Activated CD8-positive, alpha-beta memory T cell treated with anti-CD3 and anti-CD28 coated beads for 36 hours (primary cell): ENCODE measurements at places on chromosomes 6 and 20. TPM values are rescaled to one million over a fixed set of nuclear protein-coding genes. Genes with fewer than 3 reads are reported as not detected.

The CD83 gene
- total RNA-seq = 45.6 TPM

The SNRPB2 gene
- 119 TPM for total RNA-seq

The PPP1R14C gene
- 1.1 TPM for total RNA-seq

The SLC35F1 gene
- not detected for total RNA-seq

The BPIFA1 gene
- total RNA-seq = not detected

The TAAR2 gene
- not detected for total RNA-seq

The PERP gene
- total RNA-seq = 10.0 TPM

The AIF1 gene
- 53.8 TPM for total RNA-seq

The HDGFL1 gene
- not detected for total RNA-seq

The KCNK15 gene
- total RNA-seq = 0.27 TPM

The BHLHE23 gene
- total RNA-seq = not detected

The ID4 gene
- not detected for total RNA-seq

The PACRG gene
- not detected for total RNA-seq

The MMP24 gene
- 0.04 TPM for total RNA-seq

The MUCL3 gene
- total RNA-seq = not detected

The TRMT6 gene
- total RNA-seq = 36.3 TPM

The TFAP2A gene
- total RNA-seq = not detected

The SNPH gene
- 1.9 TPM for total RNA-seq

The STMND1 gene
- not detected for total RNA-seq

The GRM1 gene
- total RNA-seq = not detected

The RHAG gene
- not detected for total RNA-seq

The DACT2 gene
- not detected for total RNA-seq

The DYNLT2 gene
- 2.1 TPM for total RNA-seq

The HLA-DQB1 gene
- total RNA-seq = 11.6 TPM

The SLC4A11 gene
- 4.0 TPM for total RNA-seq

The SIGLEC1 gene
- not detected for total RNA-seq

The TNFRSF6B gene
- total RNA-seq = not detected

The POU3F2 gene
- total RNA-seq = not detected

The RBM24 gene
- total RNA-seq = not detected

The LAMA5 gene
- 0.30 TPM for total RNA-seq

The ACOT13 gene
- total RNA-seq = 24.3 TPM

The ZFP57 gene
- 10.9 TPM for total RNA-seq

The PRIM2 gene
- 36.0 TPM for total RNA-seq

The ERVFRD-1 gene
- total RNA-seq = not detected

The HLA-DQA2 gene
- total RNA-seq = 0.48 TPM

The HCK gene
- total RNA-seq = not detected

The BANF2 gene
- total RNA-seq = not detected

The OR2B6 gene
- total RNA-seq = not detected

The MYCT1 gene
- total RNA-seq = not detected

The ULBP1 gene
- total RNA-seq = 1.1 TPM

The ZFAND3 gene
- 29.3 TPM for total RNA-seq

The BLTP3A gene
- 19.9 TPM for total RNA-seq

The ENPP4 gene
- total RNA-seq = 12.6 TPM

The SGK2 gene
- not detected for total RNA-seq

The RALGAPA2 gene
- 15.1 TPM for total RNA-seq

The AMD1 gene
- total RNA-seq = 102 TPM

The ZSCAN16 gene
- 4.5 TPM for total RNA-seq

The APOM gene
- total RNA-seq = 1.9 TPM

The RSPH4A gene
- 0.08 TPM for total RNA-seq

The ALDH8A1 gene
- 0.91 TPM for total RNA-seq

The OR2J3 gene
- not detected for total RNA-seq

The MAFB gene
- 0.04 TPM for total RNA-seq

The ECHDC1 gene
- 72.9 TPM for total RNA-seq

The MLIP gene
- total RNA-seq = not detected

The ANKRD66 gene
- total RNA-seq = not detected

The PPP1R16B gene
- 164 TPM for total RNA-seq

The TP53TG5 gene
- not detected for total RNA-seq
